ENCODE measurements at places on chromosomes 16 and 17.

DNA sequence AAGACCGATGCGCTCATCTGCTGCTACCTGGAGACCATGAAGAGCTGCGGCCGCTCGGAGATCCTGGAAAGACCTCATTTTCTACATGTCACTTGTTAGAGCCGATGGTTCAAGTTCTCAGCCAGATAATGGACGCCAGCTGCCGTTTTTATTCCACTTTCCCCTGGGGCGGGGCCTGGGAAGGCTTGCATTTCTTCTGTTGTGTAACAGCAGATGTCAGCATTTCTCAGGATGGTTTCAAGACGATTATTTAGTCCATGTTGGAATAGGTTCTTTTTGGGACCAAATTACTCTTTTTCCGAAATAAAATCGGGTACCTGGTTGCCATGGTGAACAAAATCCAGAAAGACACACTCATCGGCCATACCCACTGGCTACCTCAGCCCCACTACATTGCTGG is 1418.3 kb downstream of the CDH11 start:
- DNase-seq = no peak

- no peak for DNase-seq
These were observed 23.5 kb downstream of the TBX4 start for GRCh38 chr17:61475726-61476125.

DNA sequence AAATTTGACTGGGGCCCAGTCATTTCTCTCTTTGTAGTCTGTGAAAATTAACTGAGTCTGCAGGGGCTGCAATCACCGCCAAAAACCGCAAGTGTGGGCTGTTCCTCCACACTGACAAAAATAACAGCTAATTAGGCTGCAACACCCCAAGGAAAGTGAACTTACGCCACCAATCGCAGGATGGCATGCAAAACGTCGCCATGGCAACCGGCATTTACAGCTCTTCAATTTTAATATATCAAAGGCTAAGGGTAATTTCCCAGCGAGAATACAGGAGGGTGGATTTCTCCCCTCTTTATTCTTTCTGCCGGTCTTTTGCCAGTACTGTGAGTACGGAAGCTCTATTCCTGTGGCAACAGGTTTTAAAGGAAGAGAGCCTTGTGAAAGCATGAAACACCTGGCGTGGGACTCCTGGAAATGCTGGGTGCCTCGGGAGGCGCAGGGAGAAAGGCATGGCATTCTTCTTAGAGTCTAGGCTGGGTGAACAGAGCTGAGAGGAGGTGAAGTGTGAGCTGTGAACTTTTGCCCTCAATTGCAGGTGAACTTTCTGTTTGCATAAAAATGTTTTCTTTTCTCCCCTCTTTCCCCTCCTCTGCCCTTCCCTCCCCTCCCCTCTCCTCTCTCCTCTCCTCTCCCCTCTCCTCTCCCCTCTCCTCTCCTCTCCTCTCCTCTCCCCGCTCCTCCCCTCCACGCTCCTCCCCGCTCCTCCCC is 399.7 kb downstream of the XYLT1 start:
- peak; percentile 81 for DNase-seq

- DNase-seq = no peak
These were observed 41.5 kb upstream of the RPH3AL start for GRCh38 chr17:393806-394717.

- no peak for DNase-seq
These were observed 264.7 kb downstream of the PARN start for GRCh38 chr16:14365200-14365851.

- no peak for DNase-seq
These were observed 180.9 kb downstream of the GRIN2A start for GRCh38 chr16:10001258-10001775.

- no peak for DNase-seq
These were observed 45.0 kb downstream of the TEX2 start for GRCh38 chr17:64218066-64218465.

DNA sequence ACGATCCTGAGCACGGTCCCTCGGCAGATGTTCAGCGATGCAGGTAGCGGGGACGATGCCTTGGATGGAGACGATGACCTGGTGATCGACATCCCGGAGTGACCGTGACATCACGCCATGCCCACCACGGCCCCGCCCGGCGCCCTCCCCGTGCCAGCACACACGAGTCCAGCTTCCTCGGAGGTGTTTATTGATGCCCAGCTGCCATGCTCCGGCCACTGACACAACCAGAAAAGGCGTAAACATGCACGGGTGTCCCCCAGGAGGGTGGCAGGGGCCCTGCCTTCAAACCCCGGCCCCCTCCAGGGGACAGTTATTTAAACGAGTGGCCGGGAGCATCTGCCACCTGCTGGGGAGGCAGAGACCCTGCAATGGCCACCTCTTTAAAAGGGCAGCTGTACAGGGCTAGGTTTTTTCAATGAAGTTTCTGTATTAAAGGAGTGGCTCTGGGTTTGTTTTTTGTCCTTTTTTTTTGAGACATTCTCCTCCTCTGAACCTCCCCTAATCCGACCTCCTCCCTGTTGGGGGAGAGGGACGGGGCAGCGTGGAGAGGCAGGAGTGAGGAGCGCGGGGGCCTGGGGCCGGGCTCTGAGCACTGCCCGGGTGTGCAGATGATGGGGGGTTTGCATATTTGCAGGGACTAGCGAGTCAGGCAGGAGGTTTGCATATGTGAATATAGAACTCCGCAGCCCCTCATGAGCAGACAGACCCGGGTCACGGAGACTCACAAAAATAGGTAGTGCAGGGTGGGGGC is 5.3 kb downstream of the DOC2A start:
- DNase-seq = no peak

DNA sequence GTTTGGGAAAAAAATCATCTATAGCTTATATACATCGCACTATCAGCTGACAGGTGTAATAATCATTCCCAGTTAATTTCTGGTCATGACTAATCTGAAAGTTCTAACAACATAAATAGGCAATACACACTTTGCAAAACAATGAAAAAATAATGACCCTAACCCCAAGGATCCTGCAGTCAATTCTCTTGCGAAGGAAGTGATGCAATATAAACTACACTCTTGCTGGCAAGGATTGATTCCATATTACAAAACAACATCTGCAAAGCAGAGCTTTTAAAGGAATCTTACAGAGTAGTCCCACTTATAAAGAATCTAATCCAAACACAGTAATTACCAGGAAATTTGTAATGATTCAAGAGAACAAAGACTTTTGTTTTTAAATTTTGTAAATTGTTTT is 73.4 kb downstream of the MYO1D start:
- no peak for DNase-seq

DNA sequence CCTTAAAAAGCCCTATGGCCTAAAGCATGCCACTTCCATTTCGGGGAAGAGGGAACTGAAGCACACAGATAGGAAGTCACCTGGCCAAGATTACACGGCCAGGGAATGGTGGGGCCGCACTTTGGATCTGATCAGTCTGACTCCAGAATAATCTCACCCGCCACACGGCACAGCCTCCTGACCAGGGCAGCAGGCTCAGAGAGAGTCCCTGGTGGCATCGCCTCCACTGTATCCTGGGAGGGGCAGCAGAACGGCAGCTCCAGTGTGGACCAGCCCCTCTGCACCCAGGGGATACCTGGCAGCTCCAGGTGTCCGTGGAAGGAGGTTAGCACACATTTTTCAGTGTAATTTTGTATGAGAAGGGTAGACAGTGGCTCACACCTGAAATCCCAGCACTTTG is 35.5 kb downstream of the VAC14 start:
- DNase-seq = no peak

DNA sequence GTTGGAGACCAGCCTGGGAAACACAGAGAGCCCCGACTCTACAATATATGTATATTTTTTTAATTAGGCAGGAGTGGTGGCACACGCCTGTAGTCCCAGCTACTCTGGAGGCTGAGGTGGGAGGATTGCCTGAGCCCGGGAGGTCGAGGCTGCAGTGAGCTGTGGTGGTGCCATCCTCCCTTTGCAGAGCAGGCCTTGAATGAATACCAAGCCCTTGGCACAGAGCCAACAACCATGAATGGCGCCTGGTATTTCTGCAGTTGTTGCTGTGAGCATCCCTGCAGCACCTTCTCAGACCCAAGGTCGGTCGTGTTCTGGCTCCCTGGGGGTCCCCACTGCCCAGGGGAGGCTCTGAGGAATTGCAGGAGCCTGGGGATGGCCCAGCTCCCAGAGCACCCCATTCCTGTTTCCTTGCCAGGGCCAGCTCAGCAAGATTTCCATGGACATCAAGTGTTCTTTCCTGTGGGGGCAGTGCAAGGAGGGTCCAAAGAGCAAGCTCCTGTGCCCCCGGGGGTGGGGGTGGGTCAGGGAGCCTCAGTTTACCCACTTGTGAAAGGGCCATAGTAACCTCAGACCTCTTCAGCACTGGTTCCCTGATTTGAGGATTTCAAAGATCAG is 25.6 kb upstream of the RMI2 start:
- no peak for DNase-seq

- DNase-seq = peak; percentile 62
These were observed 1.5 kb downstream of the FBRS start for GRCh38 chr16:30659507-30660423.

DNA sequence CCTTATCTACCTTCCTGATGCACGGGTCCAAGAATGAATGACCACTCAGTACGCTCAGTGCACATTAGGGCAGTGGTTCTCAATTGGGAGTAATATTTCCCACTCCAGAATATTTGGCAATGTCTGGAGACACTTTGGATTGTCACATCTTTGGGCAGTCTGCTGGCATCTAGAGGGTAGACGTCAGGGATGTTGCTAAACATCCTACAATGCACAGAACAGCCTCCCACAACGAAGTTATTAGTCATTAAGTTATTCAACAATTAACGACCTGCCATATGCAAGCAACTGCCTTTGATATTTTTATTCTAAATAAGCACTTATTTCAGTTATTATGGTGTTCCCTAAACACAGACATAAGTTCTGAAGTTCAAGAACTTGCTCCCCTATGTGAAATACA is 669.3 kb downstream of the TOX3 start:
- no peak for DNase-seq

DNA sequence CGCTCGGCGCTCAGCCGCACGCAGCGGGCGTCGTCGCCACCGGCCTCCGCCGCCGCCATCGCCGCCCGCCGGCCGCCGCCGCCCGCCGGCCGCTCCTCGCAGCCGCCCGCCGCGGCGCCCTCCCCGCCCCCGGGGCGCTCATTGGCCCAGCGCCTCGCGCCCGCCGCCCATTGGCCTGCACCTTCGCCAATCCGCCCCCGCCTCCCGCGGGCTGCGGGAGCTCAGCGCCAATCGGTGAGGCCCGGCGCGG is at the start of gene PGP:
Gene PGP (minus strand): TSS at position 122 of the 250 bp plus-strand sequence. CDS start 63 bp downstream, at position 59.
- DNase-seq = no peak

DNA sequence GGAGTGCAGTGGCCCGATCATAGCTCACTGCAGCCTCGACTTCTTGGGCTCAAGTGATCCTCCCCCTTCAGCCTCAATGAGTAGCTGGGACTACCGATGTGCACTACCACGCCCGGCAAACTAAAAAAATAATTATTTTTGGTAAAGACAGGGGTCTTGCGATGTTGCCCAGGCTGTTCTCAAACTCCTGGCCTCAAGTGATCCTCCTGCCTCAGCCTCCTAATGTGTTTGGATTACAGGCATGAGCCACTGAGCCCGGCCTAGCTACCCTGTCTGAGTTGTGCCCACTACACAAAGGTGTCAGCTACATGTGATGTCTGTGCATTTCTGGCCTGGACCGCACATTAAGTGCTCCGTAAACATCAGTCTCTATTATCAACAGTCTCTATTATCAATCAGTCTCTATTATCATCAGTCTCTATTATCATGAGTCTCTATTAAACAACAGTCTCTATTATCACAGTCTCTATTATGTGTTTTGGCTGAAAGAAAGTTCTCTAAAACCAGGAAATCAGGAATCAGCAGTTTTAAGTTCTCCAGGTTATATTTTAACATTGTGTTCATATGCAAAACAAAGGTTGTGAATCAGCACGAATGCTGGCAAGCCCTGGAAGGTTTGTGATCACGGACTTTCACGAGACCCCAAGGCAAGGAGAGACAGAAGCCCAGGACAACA is 721 bp upstream of the WWOX start:
- no peak for DNase-seq

DNA sequence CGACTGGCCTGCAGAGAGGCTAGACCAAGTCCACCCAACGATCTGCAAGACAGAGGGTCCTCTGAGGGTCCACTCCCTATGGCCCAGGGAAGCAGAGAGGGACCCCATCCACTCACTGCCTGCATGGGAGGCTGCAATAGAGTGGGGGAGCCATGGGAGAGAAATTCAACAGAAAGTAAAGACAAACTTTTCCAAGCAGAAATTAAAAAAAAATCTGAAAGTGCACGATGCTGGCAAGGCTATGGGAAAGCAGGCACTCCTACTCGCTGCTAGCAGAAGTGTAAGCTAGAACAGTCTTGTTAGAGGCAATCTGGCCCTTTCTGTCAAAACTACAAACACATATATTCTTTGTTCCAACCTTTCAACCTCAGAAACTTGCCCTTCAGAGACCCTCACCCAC is 85.4 kb downstream of the GAS7 start:
- no peak for DNase-seq

DNA sequence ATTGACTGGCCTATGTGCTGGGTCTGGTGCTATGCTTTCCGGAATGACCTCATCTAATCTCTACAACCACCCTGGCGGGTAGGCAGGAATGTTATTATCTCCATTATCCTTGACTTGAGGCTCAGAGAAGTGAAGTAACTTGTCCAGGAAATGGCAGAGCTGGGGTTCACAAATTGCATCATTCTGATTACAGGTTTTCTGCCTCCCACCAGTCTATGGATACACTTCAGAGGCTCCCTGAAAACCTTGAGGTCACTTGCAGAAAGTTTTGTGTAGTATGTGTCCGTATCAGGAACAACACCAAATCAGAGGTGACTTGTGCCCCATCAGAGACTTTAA is 19.1 kb downstream of the NOD2 start:
- no peak for DNase-seq

- no peak for DNase-seq
These were observed 14.3 kb upstream of the DNASE1 start for GRCh38 chr16:3640207-3640606.

DNA sequence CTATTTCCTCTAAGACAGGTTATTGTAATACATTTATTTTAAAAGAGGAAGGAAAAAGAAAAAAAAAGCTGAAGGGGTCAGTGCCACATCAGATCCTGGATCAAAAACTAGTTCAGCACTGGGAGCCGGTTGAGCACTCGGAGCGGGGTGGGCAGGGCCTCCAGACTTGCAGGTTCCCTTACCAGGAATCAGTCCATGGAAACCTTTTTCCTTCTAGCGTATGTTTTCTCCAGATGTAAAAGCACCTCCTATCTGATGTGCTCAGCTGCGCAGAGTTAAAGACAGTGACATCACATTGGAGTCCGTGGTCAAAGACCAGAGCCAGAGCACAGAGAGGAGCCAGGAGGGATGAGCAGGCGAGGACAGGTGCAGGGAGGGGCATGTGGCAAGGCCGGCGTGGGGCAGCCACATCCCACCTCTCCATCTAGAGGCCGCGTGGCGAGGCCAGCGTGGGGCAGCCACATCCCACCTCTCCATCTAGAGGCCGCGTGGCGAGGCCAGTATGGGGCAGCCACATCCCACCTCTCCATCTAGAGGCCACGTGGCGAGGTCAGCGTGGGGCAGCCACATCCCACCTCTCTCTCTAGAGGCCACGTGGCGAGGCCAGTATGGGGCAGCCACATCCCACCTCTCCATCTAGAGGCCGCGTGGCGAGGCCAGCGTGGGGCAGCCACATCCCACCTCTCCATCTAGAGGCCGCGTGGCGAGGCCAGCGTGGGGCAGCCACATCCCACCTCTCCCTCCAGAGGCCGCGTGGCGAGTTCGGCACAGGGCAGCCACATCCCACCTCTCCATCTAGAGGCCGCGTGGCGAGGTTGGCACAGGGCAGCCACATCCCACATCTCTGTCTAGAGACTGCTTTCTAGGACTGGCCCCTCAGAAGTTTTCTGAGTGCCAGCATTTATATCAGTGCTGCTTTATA is 166.8 kb upstream of the CHMP6 start:
- DNase-seq = no peak

- DNase-seq = no peak
These were observed 5.8 kb downstream of the TMEM231 start for GRCh38 chr16:75550211-75550662.
